ENCODE measurements at places on chromosomes 3 and 15.

DNA sequence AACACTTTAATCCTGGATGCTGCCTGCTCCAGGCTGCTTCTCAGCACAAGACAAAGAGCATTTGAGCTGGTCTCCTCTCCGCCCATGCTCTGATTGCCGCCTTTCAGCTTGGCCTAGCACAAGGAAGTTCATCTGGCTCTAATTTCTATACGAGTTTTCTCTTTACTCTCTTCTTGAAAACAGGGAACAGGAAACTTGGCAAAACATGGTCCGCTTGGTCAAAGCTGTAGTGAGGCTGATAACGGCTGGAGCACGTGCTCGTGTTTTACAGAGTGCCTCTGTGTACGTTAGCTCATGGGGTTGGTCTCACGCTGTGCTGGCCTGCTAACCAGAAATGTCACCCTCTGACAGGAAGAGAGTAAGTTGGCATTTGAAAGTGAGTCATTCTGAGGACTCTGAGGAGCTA, 19.2 kb downstream of the RARRES1 start:
- peak; percentile 90 for DNase-seq

GRCh38 chr15:79365765-79366164, 54.9 kb downstream of the TMED3 start:
- peak; percentile 74 for DNase-seq

GRCh38 chr3:111285184-111285538, 213.5 kb downstream of the NECTIN3 start:
- no peak for DNase-seq

DNA sequence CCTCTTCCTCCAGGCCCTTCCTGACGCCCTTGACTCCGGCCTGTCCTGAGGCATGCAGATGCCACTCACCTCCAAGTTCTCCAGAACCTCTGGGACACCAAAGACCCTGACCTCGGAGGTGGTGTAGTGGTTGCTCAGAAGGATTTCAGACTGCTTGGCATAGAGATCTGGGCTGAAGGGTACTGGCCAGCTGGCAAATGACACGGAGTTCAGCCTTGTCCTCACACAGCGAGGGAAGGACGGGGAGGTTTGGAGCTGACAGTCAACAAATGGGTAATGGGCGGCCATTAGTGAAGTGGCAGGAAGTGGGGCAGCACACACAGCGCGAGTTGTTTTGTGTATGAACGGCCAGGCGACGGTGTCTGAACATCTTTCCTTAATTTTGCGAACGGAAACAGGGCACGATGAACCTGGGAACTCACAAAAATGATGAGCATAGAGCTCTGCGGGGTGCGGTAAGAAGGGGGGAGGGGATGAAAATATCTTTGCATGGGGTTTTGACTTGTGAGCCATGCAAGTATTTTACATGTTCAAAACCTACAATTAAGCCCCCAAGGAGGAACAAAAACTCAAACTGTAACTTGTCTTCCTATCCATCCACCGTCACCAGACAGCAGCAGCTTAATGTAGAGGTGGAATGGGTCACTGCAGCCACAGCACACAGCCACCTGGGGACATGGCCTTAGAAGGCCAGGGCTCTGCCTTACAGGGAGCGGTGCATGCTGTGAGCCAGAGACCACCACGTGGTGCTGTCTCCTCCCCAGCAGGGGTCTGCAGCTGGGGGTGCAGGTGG, 43.6 kb upstream of the RPL32 start:
- DNase-seq, result no peak

GRCh38 chr3:40086890-40087883, 222.3 kb upstream of the EIF1B start:
- DNase-seq, result no peak

- no peak for DNase-seq
Measured at GRCh38 chr3:195616681-195617080, 32.9 kb upstream of the APOD start.

Data from mesendoderm (in vitro differentiated cells).